ENCODE measurements at places on chromosomes 3 and 15. TPM values are rescaled to one million over a fixed set of nuclear protein-coding genes. Genes with fewer than 3 reads are reported as not detected.

SPINK8 gene
- total RNA-seq: not detected

BMF gene
- 16.5 TPM for total RNA-seq

TM4SF1 gene
- total RNA-seq: 0.13 TPM

GOLGA6B gene
- not detected for total RNA-seq

SECISBP2L gene
- 44.8 TPM for total RNA-seq

ASB14 gene
- not detected for total RNA-seq

TGM4 gene
- total RNA-seq: not detected

MAPKBP1 gene
- total RNA-seq: 26.3 TPM

CLDN1 gene
- total RNA-seq: 0.34 TPM

TMEM207 gene
- total RNA-seq: not detected

IL5RA gene
- total RNA-seq: 0.12 TPM

RASGRP1 gene
- total RNA-seq: 110 TPM

TRH gene
- not detected for total RNA-seq

ACAP2 gene
- 38.2 TPM for total RNA-seq

PARP15 gene
- 13.2 TPM for total RNA-seq

FSD2 gene
- total RNA-seq: not detected

FGF12 gene
- not detected for total RNA-seq

DNAH1 gene
- total RNA-seq: 12.2 TPM
